Left ventricle myocardium inferior (tissue), 1 donor: ENCODE measurements at places on chromosomes 3 and 15. TPM values are rescaled to one million over a fixed set of nuclear protein-coding genes. Genes with fewer than 3 reads are reported as not detected.

Gene ITIH3
- total RNA-seq = 0.55 TPM

GRCh38 chr3:36954452-36955134 lies 9.7 kb upstream of the TRANK1 start:
- H3K27me3 ChIP-seq = no peaks in the 10 kb centered on the region
- no peaks in the 10 kb centered on the region for H3K36me3 ChIP-seq
- no peak for DNase-seq
- no peak overlapping the region for H3K4me3 ChIP-seq
- no peak overlapping the region for H3K27ac ChIP-seq

- H3K4me1 ChIP-seq = peaks cover 90% of the 10 kb centered on the region
- H3K27me3 ChIP-seq = no peaks in the 10 kb centered on the region
- no peaks in the 10 kb centered on the region for H3K36me3 ChIP-seq
- no peak overlapping the region for H3K4me3 ChIP-seq
- DNase-seq = no peak
Observed at GRCh38 chr15:98794748-98795147, 146.4 kb downstream of the IGF1R start.

DNA sequence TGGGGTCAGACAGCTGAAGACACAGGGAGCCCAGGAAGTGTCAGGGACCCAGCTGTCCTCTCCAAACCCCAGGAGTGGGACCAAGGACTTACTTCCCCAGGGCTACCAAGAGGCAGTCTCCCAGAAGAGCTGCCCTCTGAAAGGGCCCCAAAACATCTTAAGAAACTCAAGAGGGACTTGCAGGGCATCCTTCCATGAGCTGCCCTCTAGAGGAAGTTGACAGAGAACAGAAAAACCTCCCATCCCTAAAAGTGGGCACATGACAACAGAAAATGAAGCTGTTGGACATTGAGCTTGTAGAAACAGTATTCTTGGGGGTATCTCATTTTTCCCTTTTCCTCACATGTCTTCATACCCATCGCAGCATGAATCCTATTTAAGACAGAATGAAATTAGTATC lies 58.9 kb downstream of the MECOM start:
- no peak overlapping the region for H3K27ac ChIP-seq
- no peaks in the 10 kb centered on the region for H3K4me1 ChIP-seq
- DNase-seq = no peak
- H3K36me3 ChIP-seq = no peaks in the 10 kb centered on the region
- H3K4me3 ChIP-seq = no peak overlapping the region

Gene NOX5
- not detected for total RNA-seq

GRCh38 chr3:128623762-128624176 lies 26.8 kb downstream of the RPN1 start:
- H3K27me3 ChIP-seq = no peaks in the 10 kb centered on the region
- H3K4me1 ChIP-seq = peaks cover 45% of the 10 kb centered on the region
- DNase-seq = no peak
- no peak overlapping the region for H3K4me3 ChIP-seq
- peaks cover 89% of the 10 kb centered on the region for H3K36me3 ChIP-seq

- no peaks in the 10 kb centered on the region for H3K27me3 ChIP-seq
- no peak overlapping the region for H3K27ac ChIP-seq
- H3K4me1 ChIP-seq = peaks cover 7% of the 10 kb centered on the region
- no peak overlapping the region for H3K4me3 ChIP-seq
- H3K36me3 ChIP-seq = no peaks in the 10 kb centered on the region
Observed at GRCh38 chr15:65192016-65192415, 6.9 kb upstream of the CLPX start.

GRCh38 chr3:29138171-29138570 lies 142.7 kb upstream of the RBMS3 start:
- H3K27ac ChIP-seq = no peak overlapping the region
- no peaks in the 10 kb centered on the region for H3K27me3 ChIP-seq
- no peak for DNase-seq
- H3K4me3 ChIP-seq = no peak overlapping the region
- peaks cover 6% of the 10 kb centered on the region for H3K4me1 ChIP-seq

GRCh38 chr15:74950078-74950908 lies 6.3 kb downstream of the RPP25 start:
- DNase-seq = peak; percentile 41
- H3K4me3 ChIP-seq = no peak overlapping the region
- peaks cover 17% of the 10 kb centered on the region for H3K4me1 ChIP-seq
- H3K36me3 ChIP-seq = no peaks in the 10 kb centered on the region

DNA sequence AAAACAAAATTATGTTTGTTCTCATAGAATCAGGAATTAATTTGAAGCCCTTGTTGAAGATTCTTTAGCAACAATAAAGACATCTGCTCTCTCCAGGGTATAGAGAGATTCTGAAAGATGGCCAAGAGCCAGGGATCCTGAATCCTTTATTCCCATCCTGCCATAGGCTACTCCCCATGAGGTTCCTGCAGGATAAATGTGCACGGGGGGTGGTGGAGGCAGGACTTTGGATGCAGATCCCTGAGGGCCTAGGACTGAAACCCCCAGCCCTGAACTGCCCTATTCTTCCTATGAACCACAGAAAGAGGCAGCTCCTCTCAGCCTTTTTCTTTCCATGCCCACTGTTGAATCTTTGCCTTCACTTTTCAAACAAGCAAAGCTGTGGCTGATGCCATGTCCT lies 17.1 kb downstream of the TMEM108 start:
- no peak overlapping the region for H3K4me3 ChIP-seq
- DNase-seq = no peak
- H3K27ac ChIP-seq = no peak overlapping the region
- H3K4me1 ChIP-seq = no peaks in the 10 kb centered on the region

- no peaks in the 10 kb centered on the region for H3K27me3 ChIP-seq
- peak overlapping the region; percentile 96 for H3K27ac ChIP-seq
- peaks cover 87% of the 10 kb centered on the region for H3K4me1 ChIP-seq
- H3K4me3 ChIP-seq = peak overlapping the region; percentile 8
Observed at GRCh38 chr3:194269610-194270145, 81.5 kb downstream of the CPN2 start.

GRCh38 chr15:78327466-78327865 lies 12.7 kb upstream of the CRABP1 start:
- no peaks in the 10 kb centered on the region for H3K27me3 ChIP-seq
- H3K27ac ChIP-seq = no peak overlapping the region

DNA sequence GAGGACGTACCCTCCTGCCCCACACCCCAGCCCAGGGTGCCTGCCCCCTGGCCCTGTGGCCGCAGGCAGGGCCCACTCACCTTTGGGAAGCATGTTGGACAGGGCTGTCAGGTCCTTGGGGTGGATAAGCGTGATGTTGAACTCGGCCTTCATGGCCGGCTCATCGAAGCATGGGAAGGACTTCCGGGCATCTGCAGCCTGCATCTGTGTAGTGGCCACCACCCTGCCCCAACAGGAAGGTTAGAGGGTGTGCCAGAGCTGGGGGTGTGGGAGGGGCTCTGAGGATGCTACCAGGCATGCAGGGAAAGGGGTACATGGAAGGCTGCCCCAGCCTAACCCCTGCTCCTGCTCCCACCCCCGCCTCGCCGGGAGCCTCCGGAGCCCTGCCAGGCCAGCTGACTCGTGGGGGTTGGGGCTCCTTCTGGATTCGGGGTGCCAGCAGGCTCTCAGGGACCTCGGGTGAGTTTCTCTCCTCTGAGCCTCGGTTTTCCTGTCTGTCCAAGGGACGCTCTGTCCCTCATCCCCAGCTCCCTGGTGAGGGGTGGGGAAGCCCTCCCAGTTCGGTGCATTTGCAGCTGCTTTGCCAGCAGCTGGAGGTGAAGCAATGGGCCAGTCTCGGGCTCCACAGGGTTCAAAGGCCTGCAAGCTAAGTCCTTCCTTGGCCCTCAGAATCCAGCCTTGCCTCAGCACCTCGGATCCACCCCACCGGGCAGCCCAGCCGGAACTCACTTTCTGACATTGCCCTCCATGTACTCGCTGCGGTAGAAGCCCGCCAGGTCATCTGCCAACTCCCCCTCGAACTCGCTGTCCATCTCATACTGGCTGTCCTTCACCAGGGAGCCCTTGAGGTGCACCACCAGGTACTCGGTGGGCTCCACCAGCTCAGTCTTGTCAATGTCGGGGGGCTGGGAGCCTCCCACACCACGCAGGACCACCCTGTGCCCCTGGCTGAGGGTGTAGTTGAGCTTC lies 9.1 kb downstream of the ANPEP start:
- peaks cover 11% of the 10 kb centered on the region for H3K4me1 ChIP-seq
- no peaks in the 10 kb centered on the region for H3K27me3 ChIP-seq
- no peak overlapping the region for H3K4me3 ChIP-seq
- H3K36me3 ChIP-seq = peaks cover 5% of the 10 kb centered on the region

Gene HRG
- not detected for total RNA-seq

- no peak overlapping the region for H3K27ac ChIP-seq
- H3K36me3 ChIP-seq = no peaks in the 10 kb centered on the region
- H3K27me3 ChIP-seq = no peaks in the 10 kb centered on the region
- no peak for DNase-seq
- peaks cover 18% of the 10 kb centered on the region for H3K4me1 ChIP-seq
Observed at GRCh38 chr3:120475722-120476377, 25.1 kb upstream of the FSTL1 start.

DNA sequence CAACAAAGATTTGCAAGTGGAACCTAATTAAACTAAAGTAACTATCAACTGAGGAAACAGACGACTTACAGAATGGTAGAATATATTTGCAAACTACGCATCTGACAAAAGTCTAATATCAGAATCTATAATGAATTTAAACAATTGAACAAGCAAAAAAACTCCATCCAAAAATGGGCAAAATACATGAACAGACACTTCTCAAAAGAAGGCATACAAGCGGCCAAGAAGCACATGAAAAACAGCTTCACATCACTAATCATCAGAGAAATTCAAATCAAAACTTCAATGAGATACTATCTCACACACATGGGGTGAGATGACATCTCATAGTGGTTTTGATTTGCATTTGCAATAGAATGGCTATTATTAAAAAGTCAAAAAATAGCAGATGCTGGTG lies 128.6 kb downstream of the POLR2M start:
- H3K4me1 ChIP-seq = no peaks in the 10 kb centered on the region
- H3K36me3 ChIP-seq = no peaks in the 10 kb centered on the region
- no peak overlapping the region for H3K27ac ChIP-seq
- no peak overlapping the region for H3K4me3 ChIP-seq
- H3K27me3 ChIP-seq = no peaks in the 10 kb centered on the region

DNA sequence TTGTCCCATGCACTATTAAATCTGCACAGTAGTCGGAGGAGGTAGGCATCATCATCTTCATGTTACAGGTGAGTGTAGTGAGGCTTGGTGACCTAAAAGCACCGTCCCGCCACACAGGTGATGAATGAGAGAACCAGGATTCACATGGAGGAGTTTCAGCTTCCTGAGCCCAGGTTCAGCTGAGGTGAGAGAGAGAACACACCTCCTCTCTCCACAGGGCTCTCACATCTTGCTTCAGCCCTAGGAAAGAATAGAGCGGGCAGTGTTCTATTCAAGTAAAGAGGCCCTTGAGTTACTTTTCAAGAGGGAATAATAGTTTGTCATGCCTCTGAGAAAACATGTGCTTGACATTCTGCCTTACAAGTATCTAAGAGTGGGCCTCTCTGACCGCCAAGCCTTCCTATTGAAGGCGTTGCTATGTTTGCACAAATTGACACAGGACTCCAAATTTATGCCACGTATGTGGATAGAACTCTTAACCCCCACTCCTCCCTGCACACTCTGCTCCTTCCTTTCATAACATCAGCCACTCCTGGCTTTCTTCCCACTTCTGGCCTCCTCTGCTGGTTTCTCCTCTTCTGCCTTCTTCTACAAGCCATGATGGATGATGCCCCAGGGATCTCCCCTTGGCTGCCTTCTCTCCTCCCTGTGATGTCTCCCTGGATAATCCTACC lies 138.3 kb upstream of the ABHD17C start:
- H3K4me3 ChIP-seq = no peak overlapping the region
- no peaks in the 10 kb centered on the region for H3K27me3 ChIP-seq
- no peaks in the 10 kb centered on the region for H3K4me1 ChIP-seq
- H3K36me3 ChIP-seq = no peaks in the 10 kb centered on the region
- no peak overlapping the region for H3K27ac ChIP-seq

Gene RTP1
- total RNA-seq = not detected

Gene PCSK6
- total RNA-seq = 28.6 TPM

DNA sequence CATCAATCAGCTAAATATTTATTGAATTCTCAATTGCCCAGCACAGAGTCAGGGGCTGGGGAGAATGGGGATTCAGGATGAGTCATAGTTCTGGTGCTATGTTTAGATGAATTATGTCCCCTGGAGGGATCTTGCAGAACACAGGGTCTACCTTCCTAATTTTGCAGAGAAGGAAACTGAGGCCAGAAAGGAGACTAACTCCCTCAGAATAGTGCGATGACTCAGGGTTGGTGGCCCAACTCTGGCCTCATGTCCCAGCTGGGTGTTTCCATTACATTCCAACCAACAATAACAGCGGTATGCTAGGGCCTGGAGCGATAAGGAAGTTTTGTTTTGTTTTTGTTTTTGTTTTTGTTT lies 270.9 kb downstream of the TLE3 start:
- H3K4me1 ChIP-seq = no peaks in the 10 kb centered on the region
- no peak overlapping the region for H3K4me3 ChIP-seq
- H3K36me3 ChIP-seq = no peaks in the 10 kb centered on the region
- H3K27me3 ChIP-seq = peaks cover 65% of the 10 kb centered on the region

DNA sequence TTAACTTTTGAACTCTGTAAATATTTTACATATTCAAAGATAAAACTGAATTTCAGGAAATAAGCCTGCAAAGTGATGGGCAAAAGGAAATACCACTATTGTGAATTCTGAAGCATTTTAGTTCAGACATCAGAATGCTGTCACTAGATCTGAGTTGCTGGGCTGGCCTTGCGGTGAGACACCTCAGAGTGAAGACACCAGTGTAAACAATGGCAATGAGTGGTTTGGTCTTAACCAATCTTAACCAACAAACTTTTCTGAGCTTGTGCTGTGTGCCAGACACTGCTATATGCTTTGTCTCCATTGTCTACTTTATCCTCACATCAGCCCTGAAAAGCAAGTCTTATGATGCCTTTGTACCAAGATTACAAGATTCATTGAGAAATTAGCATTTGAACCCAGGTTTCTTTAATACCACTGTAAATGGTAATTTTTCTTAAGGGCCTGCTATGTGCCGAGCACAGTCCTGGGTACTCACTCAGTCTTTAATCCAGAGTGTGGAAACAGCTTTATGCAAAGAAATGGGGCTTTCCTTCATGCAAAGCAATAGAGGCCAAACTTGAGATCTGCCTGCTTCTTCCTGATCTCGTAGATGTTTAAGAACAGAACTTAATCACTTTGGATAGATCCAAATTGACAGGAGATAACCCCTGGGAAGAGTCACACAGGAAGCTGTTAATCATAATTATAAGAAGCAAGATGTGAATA lies 55.0 kb downstream of the TMEM39A start:
- H3K36me3 ChIP-seq = peaks cover 81% of the 10 kb centered on the region
- H3K27ac ChIP-seq = no peak overlapping the region
- DNase-seq = no peak
- no peaks in the 10 kb centered on the region for H3K27me3 ChIP-seq

Gene CAMK1
- total RNA-seq = 12.3 TPM

Gene PEX5L
- total RNA-seq = 0.41 TPM

Gene NT5DC2
- 69.3 TPM for total RNA-seq

Gene SMCO1
- 73.0 TPM for total RNA-seq

DNA sequence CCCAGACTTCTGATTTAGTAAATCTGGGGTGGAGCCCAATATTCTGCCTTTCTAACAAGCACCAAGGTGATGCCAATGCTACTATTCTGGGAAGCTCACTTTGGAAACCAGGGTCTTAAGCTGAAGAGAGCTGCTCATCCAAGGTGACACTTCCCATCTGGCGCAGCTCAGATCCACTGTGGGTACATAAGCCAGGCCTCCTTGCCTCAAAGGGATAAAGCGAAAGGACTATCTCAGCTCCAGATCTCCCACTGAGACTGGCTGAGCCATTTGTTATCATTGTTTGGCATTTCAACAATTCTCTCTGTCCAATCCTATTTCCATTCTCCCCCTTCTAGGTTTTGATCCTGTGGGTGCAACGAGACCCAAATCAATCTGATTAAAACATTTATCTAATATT lies 323.8 kb downstream of the GBE1 start:
- DNase-seq = no peak
- peaks cover under 1% of the 10 kb centered on the region for H3K4me1 ChIP-seq
- H3K27ac ChIP-seq = no peak overlapping the region
- H3K4me3 ChIP-seq = no peak overlapping the region
- no peaks in the 10 kb centered on the region for H3K27me3 ChIP-seq
- no peaks in the 10 kb centered on the region for H3K36me3 ChIP-seq
